ENCODE measurements at places on chromosomes 1 and 21. TPM values are rescaled to one million over a fixed set of nuclear protein-coding genes. Genes with fewer than 3 reads are reported as not detected.

DNA sequence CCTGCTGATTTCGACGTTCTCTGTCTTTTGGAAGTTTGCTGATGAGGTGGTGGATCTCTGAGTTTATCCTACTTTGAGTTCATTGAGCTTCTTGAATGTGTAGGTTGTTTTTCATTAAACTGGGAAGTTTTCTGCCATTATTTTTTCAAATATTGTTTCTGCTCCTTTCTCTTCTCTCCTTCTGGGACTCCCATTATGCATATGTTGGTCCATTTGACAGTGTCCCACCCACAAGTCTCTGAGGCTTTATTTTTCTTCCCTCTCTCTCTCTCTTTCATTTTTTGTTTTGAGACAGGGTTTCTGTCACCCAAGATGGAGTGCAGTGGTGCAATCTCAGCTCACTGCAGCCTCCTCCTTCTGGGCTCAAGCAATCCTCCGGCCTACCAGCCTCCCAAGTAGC, 11.7 kb downstream of the TNFRSF18 start:
- no peak for DNase-seq

- no peak for DNase-seq
These were observed 76.6 kb downstream of the RAB3GAP2 start for GRCh38 chr1:220195701-220196100.

DNA sequence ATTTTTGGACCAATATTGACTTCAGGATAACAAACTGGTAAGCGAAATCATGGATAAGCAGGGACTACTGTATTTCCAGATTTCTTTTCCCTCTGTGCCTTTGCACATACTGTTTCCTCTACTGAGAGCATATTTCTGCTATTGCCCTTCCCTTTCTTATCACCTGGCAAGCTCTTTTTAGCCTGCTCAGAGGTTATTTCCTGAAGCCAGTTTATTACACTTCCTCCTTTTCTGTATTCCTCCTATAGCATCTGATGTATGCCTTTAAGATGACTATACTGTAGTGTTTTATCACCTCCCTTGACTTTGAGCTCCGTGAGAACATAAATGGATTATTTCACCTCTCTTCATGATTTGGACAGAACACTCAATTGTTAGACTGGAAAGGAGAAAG, 49.0 kb downstream of the MAGI3 start:
- DNase-seq = no peak

GRCh38 chr1:151960780-151961513, 32.7 kb downstream of the S100A10 start:
- DNase-seq = peak; percentile 66

DNA sequence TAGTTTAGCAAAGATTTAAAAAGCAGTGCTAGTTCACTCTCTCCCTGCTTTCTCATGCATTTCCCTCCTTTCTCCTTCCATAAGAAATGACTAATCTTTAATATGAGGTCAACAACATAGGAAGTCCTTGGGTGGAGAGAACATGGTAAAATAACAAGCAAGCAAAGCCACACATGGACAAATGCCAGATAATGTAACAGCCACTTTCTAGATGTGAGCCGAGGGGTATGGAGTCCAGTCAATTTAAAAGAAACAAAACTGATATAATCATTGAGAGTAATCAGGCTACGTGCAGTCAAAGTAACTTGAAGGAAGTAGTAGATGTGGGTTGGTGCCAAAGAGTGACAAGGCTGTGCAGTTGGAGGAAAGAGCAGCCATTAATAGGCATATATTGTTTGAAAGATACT, 69.6 kb downstream of the DUSP10 start:
- DNase-seq = peak; percentile 66

GRCh38 chr1:185681034-185681633, 53.1 kb upstream of the HMCN1 start:
- DNase-seq = peak; percentile 64

The MAP1LC3C gene
- total RNA-seq = not detected

GRCh38 chr1:8013800-8014199, 12.3 kb downstream of the ERRFI1 start:
- DNase-seq = no peak

DNA sequence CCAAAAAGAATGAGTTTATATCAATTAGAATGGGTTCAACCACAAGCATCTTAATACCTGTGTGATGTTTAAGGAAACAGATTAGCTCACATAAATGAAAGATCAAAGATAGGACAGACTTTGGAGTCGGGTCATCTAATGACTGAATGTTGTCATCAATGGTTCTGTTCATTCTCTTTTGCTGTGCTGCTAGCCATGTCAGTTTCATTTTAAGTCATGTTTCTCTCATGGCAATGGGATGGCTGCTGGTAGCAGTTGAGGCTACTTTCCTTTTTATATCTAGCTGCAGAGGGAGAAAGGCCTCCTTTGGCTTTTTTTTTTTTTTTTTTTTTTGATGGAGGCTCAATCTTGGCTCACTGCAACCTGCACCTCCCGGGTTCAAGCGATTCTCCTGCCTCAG, 86.9 kb upstream of the SPAG17 start:
- no peak for DNase-seq

The GREM2 gene
- not detected for total RNA-seq

GRCh38 chr1:165841582-165842017, 14.2 kb downstream of the UCK2 start:
- peak; percentile 51 for DNase-seq

- DNase-seq = no peak
These were observed 28.4 kb downstream of the MAPKAPK2 start for GRCh38 chr1:206713070-206713469.

The SPRR2E gene
- total RNA-seq = not detected

DNA sequence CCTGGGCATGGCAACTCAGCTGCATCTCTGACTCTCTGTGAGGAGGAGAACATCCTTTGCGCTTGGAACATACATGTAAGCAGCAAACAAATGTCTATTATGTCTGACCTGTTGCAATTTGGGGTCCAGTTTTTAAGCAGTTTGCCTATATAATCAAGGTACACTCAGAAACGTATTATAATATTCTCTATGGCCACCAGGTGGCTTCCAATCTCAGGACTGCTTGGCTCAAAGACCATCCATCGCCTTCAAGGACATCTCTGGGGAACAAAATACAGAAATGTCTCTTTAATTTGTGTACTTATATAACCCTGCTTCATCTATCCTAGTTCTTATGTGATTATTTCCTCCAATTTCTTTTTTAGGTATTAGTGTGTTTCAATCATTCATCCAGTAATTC, 227.2 kb downstream of the OLFM3 start:
- peak; percentile 32 for DNase-seq

The SPRR1A gene
- total RNA-seq = not detected

The GPN2 gene
- 36.7 TPM for total RNA-seq

- no peak for DNase-seq
These were observed 490 bp upstream of the FAM110D start for GRCh38 chr1:26158271-26158907.

DNA sequence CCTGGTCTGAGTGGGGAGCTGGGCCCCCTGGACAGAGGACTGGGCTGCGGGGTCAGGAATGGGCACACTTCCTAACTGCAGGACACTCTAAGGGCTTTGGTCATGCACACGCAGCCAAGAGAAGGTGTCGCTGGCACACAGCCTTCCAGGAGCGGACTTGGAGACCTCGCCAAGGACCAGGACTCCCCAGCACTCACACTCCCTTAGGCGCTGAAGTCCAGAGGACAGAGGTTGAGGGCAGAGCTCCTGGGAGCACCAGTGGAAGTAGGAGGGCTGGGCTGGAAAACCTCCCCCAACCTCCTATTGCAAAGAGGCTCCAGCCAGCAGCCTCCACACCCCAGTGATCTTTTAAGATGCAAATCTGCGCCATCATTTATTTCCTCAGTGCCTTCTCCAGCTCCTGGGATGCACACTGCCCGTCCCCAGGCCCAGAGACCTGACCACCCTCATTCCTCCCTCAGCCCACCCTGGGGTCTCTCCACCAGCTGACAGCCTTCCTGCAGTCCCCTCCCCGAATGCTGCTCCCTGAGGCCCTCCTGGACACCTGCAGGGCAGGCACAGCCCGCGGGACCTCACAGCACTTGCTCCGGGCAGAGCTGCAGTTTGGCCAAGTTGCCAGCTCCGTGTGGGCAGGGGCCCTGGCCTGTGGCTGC, 3.0 kb downstream of the TSPEAR start:
- DNase-seq = no peak

DNA sequence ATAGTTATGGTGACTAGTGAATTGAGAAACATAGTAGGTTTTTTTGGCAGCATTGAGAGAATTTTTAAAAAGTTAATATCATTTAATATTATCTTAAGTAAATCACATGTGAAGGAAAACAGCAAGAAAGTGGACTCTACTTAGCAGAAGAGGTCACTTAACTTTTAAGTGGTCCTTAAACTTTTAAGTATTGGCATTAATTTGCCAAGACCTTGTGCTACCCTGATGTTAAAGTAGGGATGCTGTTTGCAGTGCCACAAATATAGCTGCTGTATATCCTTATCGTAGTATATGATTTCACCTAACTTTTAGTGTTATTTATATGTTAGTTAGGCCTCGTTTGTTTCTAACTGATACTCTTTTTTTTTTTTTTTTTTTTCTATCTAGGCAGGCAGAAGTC, 40.2 kb downstream of the SMG7 start:
- DNase-seq = no peak

DNA sequence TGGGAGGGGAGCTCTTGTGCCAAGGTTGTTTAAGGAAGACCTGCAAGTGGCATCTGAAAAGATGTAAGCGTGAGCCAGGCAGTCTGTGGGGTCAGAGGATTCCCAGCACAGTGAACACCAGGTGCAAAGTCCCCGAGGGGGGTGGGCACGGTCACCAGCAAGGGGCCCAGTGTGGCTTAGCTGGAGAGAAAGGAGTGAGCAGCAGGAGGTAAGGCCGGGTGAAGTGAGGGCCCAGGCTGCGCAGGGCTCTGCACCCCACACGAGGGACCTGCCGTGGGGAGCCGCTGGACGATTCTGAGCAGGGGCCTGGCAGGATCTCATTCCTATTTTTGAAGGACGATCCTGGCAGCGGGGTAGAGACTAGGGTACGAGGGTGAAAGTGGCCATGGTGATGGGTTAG, 4.1 kb downstream of the DDOST start:
- no peak for DNase-seq

DNA sequence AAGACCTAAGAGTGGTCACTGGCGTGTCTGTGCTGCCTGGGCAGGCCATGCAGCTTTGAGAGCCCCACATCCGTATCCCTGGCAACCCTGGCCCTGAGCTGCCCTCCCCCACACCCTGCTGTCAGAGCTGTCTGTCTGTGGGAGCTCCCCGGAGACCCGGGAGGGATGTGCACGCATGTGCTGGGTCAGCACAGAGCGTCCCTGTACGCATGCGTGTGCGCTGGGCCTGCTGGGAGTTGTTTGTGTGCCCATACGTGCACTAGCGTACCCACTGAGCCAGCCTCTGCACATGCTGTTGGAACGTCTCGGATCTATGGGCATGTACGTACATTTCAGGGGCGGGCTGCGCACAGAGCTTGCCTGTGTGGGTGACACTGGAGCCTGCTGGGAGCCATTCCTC, 89.3 kb downstream of the EPHB2 start:
- no peak for DNase-seq

GRCh38 chr1:67741736-67742135, 56.7 kb downstream of the GADD45A start:
- DNase-seq = no peak

DNA sequence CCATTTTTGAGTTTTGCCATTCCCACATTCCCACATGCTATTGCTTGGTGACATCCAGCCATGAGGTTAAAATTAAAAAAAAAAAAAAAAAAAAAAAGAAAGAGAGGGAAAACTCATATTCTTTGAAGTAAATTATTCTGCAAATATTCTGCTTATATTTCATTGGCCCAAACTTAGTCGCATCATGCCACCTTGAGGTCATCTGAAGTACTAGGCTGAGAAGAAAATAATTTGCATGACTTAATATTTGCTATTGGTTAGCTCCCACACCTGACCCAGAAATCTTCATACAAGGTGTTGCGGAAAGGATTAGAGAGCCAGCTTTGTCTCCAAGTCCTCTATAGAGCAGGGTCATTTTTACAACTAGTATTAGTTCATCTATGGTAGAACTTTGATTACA, 2206.0 kb downstream of the MRPL39 start:
- peak; percentile 51 for DNase-seq

The SRGAP2B gene
- 76.7 TPM for total RNA-seq

DNA sequence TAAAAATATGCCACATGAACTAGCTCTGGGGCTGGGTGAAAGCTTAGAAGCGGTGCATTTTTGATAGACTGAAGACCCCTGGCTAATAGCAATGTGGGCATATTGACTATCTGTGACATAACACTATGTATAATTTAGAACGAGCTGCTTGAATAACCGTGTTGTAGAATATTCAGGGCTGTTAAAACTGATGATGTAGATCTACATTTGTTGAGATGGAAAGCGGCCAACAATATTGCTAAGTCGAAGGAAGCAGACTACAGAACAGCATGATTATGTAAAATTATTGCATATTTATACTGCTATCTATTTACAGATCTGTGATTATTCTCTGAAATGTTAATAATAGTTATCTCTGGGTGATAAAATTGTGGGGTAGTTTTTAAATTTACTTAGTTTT, 41.1 kb upstream of the BCL10 start:
- DNase-seq = no peak

The OVAAL gene
- not detected for total RNA-seq

The GNG12 gene
- 152 TPM for total RNA-seq

The LRRC53 gene
- total RNA-seq = not detected

The ASTN1 gene
- total RNA-seq = not detected

The TMEM79 gene
- total RNA-seq = 3.0 TPM

DNA sequence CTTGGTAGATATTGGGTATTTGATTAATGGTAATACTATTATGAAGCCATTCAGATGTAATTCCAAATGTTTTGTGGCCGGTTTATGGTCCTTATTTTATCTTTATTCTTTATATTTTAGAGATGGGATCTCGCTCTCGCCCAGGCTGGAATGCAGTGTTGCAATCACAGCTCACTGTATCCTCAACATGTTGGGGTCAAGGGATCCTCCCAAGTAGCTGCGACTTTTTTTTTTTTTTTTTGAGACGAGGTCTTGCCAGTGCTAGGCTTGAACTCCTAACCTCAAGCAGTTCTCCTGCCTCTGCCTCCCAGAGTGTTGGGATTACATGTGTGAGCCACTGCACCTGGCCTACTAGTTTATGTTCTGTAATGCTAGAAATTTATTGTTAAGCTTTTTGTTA, 4.7 kb downstream of the DDI2 start:
- DNase-seq = no peak

GRCh38 chr1:4177425-4178150, 277.5 kb upstream of the C1orf174 start:
- DNase-seq = no peak

DNA sequence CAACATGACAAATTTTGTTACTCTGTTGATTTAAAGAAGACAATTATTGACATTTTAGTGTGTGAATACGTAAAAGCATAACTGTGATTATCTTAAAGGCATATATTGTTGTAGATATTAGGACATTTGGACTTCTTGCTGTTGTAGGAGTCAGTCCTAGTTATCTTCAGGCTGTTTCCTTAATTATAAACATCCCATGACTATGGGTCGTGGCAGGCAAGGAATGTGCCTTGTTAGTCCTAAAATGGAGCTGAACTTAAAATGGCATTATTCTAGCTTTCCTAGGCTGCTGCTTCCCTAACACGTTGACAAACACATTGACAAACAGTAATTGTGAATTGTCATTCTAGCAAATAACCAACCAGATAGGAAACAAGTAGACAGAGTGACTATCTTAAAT, 4.4 kb upstream of the MPZL1 start:
- DNase-seq = no peak

The FPGT gene
- total RNA-seq = 11.1 TPM

GRCh38 chr1:86948212-86948611, 33.8 kb downstream of the HS2ST1 start:
- DNase-seq = no peak

GRCh38 chr1:243487649-243488227, 231.9 kb downstream of the SDCCAG8 start:
- DNase-seq = no peak

The SYT6 gene
- not detected for total RNA-seq

The ZNF672 gene
- total RNA-seq = 20.1 TPM

The NASP gene
- 157 TPM for total RNA-seq

GRCh38 chr1:114235281-114235680, 81.6 kb upstream of the SYT6 start:
- DNase-seq = no peak

All from endothelial cell of umbilical vein (primary cell).